ENCODE measurements at places on chromosomes 6 and 20. TPM values are rescaled to one million over a fixed set of nuclear protein-coding genes. Genes with fewer than 3 reads are reported as not detected.

- DNase-seq = no peak
These were observed 58.7 kb downstream of the GTF2H5 start for GRCh38 chr6:158226655-158227512.

DNA sequence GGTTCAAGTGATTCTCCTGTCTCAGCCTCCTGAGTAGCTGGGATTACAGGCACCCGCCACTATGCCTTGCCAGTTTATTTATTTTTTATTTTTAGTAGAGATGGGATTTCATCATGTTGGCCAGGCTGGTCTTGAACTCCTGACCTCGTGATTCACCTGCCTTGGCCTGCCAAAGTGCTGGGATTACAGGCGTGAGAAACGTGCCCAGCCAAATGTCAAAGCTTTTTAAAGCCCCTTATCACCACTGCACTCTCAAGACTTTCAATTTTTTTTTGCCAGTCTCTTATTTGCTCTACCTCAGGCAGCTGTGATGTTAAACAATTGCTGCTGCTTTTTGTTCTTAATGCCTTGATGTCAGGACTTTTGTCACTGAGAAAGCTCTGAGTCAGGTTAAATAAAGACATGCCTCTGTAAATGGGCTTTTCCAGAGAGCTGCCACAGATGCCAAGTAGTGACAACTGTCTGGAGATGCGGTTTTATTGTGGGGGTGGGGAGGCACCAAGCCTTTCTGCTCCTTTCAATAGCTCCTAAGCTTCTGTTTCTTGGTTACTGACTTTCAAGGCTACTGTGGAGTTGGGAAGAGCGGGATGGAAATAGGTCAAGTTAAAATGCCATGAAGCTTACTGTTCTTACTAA is 29.2 kb downstream of the RSPH3 start:
- no peak for DNase-seq

DNA sequence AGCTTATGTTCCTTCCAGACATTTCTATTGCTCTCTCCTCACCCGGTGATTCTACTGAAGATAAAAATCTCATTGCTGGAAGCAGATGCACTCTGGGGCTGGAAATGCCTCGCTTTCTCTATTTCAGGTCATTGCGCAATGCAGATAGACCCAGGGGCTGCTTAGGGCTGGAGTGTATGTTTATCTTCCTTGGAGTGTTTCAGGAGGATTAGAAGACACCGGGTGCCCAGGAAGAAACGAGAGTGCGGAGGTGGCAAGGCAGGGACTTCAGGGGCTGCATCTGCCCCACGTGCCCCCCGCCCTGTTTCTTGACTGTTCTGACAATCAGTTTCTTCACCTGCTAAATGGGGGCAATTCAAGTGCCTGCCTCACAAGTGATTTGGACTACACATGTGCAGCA is 45.6 kb upstream of the IYD start:
- no peak for DNase-seq

DNA sequence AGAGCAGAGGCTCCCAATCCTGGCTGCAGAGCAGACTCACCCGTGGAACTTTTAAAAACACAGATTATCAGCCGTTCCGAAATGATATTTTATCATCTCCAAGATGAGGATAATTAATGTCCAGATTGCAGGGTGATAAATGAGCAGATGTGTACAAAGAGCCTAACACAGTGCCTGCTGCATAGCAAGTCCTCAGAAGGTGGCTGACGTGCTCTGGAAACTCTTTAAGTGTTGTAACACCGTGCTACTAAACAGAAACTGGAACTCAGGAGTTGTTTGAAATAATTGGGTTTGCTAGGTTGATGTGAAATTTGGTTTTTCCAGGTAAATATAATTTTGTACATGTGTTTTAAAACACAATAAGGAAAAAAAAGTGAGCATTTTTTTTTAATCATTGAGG is 118.0 kb downstream of the ARMC2 start:
- no peak for DNase-seq

GRCh38 chr6:138109042-138109997 is 2.1 kb upstream of the PERP start:
- no peak for DNase-seq

DNA sequence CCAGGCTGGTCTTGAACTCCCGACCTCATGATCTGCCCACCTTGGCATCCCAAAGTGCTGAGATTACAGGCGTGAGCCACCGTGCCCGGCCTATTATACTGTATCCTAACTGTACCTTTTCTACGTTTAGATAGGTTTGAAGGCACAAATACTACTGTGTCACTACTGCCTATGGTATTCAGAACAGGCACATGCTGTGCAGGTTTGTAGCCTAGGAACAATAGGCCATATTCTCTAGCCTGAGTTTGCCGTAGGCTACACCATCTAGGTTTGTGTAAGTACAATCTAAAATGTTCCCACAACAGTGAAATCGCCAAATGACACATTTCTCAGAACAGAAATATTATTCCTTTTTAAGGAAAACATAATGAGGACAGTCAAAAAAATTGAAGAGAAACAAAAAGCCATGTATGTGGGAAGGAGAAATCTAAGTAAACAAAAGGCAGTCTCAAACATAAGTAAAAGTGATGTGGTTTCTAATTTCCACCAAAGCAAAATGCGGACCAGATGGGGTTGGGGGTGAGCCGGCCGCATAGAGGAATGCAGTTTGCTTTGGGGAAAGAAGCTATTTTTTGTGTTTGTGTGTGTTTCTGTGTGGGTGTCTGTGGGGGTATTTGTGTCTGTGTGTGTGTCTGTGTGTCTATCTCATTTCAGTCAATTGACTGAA is 192.6 kb upstream of the SALL4 start:
- DNase-seq = no peak

DNA sequence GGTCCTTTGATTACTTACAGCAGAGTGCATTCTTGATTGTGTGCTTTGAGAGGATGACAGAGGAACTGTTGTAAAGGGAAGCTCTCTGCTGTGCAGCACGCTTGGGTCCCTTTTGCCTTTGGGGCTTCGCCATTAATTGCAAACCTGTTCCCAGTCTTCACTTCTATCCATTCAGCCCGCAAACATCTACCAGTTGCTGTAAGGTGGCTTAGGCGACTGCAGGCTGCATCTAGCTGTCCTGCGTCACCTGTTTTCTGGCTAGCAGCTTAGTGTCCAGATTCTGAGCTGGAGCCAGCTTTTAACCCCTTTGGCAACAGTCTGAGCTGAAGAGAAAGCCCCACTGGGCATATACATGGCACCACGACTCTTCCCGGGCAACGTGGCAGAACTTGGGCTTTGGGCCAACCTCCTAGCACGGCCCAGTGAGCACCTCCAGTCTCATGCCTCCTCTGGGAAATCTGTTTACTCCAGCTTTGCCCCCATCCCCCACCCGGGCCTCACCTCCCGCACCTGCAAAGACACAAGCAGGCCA is 2.5 kb upstream of the FASTKD5 start:
- DNase-seq = no peak

DNA sequence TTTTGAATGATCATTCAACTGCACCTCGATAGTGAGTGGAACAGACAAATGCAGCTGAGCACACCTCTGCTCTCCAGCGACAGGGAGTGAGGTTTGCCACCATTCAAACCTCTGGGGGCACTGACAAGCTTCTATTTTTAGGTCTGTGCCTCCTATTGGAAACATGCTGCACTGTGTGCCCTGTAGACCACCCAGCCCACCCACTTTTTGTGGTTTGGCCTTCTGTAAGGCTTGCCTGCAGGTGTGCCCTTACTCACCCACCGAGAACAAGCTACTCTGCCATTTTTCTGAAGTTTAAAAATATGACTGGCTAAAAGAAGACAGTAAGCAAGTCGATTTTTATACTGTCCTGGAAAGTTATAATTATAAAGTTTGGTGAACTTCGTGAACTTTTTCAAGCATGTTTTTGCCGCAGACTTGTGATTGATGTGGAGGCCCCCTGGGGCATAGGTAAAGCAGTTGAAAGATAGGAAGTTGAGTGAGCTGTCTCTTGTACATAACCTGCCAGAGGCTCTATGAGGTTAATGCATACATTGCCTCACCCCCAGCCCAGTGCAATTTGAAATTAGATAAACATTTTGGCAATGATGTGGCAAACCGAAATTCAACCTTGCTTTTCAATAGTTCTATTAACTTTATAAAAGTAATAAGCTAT is 53.8 kb downstream of the ADGRG6 start:
- no peak for DNase-seq

DNA sequence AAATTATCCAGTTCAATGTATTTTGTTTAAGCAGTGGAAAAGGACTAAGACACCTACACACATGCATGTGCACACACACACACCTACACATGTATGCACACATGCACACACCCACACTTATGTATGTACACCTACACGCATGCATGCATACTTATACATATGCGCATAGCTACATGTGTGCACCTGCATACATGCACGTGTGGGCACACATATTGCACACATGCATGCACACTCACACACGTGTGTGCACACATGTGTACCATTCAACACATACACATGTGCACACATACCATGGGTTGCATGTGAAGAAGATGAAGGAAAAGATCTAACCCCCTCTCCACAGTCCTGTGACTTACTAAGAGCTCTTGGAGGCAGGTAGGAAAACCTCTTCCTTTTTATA is 122.0 kb upstream of the MAFB start:
- DNase-seq = no peak

GRCh38 chr6:21856456-21856825 is 262.9 kb downstream of the SOX4 start:
- no peak for DNase-seq

Gene PGC
- not detected for total RNA-seq

Gene PAK1IP1
- 11.5 TPM for total RNA-seq

- no peak for DNase-seq
These were observed 125.0 kb downstream of the NFATC2 start for GRCh38 chr20:51417250-51418136.

DNA sequence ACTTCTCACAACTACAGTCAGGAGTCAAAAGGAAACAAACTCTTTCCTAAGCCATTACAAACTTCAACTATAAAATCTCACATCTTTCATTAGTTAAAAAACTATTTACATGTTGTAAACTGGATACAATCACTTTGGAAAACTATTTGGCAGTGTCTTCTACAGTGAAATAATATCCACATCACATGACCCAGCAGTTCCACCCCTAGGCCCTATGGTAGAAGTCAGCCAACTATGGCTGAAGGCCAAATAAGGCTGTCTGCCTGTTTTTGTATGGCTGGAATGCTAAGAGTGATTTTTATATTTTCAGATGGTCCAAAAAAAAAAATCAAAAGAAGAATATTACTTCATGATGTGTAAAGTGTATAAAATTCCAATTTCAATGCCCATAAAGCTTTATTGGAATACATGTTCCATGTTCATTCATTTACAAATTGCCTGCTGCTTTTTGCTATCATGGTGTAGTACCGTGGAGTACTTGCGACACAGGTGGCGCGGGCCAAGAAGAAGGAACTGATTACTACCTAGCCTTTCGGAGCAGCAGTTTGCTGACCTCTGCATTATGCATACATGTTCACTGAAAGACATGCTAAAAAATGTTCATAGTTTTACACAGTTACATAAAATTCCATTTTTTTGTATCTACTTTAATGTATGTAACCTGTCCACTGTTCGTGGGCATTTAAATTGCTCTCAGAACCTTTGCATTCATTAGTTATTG is 129.0 kb downstream of the KIF16B start:
- no peak for DNase-seq

Gene ESF1
- 12.9 TPM for total RNA-seq

- no peak for DNase-seq
These were observed 55.8 kb downstream of the LAMA4 start for GRCh38 chr6:112198582-112198981.

Gene PSORS1C1
- total RNA-seq = 1.9 TPM

Gene SIRPB1
- 0.68 TPM for total RNA-seq

GRCh38 chr6:46491201-46491627 is at the start of gene RCAN2:
RCAN2 (minus strand) TSS chr6:46491449.
- peak; percentile 84 for DNase-seq

Gene ADGRF5
- 48.0 TPM for total RNA-seq

- no peak for DNase-seq
These were observed 3.2 kb upstream of the NPBWR2 start for GRCh38 chr20:64110411-64111068.

DNA sequence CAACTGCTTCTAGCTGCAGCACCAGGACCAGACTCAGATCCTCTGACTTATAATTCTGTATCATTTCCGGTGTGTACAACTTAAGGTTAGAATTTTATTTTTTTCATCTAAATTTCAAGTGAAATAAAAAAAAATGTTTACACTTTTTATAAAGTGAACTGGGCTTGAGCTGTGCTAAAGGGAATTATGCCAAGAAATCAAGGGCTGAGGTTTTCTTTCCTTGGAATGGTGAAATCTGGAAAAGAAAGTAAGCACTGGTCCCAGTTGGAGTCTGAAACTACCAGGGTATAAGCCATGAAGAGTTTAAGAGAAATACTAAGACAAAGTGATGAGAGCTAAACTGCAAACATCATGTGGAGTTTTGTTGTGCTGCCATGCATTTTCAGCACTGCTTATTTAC is 21.7 kb upstream of the FYN start:
- DNase-seq = no peak

Gene HTR1E
- total RNA-seq = not detected

Gene DSP
- total RNA-seq = 305 TPM

- no peak for DNase-seq
These were observed 42.5 kb downstream of the IPCEF1 start for GRCh38 chr6:154314084-154314483.

DNA sequence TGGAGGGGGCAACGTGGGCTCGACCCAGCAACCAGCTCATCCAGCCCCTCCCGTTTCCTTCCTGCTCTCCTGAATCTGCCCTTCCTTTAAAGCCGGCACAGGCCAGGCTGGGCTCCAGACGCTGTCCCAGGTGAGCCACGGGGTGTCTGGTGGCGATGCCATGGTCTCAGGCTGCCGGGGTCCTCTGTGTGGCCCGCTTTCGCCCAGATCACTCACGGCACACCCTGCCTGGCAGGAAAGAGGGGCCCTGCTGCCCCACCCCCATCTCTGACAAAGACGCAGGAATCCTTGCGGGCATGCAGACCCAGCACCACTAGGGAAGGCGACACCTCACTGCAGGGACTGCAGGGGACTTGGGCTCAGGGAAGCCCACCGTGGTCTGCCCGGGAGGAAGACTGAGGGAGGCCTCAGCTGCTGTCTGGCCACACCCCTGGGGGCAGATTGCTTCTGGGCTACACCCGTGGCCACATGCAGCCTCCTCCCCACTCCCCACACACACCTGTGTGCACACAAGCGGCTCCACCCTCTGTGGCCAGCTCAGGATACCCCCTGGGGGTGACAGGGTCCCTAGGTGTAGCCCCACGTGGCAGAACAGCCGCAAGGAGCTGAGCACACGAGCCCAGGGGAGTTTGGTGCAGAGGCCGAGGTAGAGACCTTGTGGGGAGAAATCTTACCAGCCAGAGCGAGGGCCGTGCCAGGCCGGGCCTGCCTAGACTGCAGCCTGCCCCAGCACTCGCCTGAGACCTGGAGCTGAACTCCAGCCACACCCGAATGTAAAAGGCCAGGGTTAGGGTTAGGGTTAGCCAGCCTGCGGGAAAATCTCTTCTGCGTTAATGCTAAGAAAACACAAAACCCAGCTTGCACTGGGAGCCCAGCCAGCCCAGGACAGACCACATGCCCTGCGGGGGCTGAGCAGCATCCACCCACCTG is 104.6 kb downstream of the DLL1 start:
- no peak for DNase-seq

- DNase-seq = no peak
These were observed 2.6 kb upstream of the VNN2 start for GRCh38 chr6:132760256-132760655.

Gene ENPP3
- total RNA-seq = 0.16 TPM

Measured in Right ventricle myocardium inferior (tissue), 1 donor.